ENCODE measurements at places on chromosomes 5 and 9.

DNA sequence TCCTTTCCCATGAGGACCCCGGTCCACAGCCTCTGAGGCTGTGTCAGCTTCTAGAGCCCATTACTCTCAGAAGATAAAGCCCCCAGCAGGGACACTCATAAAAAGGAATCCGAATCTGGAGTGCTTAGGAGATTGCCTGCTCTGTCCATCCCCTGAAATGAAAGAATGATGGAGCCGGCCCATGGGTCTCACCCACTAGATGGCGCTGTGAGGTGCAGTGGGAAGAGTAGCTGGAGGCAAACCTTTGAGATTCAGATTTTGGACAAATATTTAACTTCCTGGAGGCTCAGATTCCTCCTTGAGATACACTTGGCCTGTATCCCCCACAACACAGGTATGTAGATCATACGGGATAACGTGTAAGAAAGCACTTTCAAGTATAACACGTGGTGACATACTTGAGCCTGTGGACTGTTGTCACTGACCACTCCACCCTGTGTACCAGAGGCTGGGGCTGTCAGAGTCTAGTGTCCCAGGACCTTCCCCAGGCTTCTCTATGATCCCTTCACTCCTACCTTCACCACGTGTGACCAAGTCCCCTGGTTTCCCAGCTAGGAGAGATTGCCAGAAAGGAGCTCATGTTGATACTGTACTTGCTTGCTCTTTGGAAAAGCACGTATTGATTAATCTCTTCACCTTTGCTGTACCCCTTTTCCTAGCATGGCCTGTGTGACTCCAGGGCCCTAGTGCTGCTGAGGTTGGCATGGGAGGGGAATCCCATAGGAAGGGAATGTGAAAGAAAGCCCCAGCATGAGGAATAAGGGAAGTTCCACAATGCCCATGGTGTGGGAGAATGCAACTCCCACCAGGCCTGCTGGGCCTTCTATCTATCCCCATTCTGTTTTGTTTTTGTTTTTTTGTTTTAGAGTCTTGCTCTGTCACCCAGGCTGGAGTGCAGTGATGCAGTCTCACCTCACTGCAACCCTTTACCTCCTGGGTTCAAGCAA is 32.1 kb downstream of the TRMO start:
- peak; percentile 19 for DNase-seq

- no peak for DNase-seq
These were observed 131.5 kb upstream of the OTULINL start for GRCh38 chr5:14450018-14450524.

DNA sequence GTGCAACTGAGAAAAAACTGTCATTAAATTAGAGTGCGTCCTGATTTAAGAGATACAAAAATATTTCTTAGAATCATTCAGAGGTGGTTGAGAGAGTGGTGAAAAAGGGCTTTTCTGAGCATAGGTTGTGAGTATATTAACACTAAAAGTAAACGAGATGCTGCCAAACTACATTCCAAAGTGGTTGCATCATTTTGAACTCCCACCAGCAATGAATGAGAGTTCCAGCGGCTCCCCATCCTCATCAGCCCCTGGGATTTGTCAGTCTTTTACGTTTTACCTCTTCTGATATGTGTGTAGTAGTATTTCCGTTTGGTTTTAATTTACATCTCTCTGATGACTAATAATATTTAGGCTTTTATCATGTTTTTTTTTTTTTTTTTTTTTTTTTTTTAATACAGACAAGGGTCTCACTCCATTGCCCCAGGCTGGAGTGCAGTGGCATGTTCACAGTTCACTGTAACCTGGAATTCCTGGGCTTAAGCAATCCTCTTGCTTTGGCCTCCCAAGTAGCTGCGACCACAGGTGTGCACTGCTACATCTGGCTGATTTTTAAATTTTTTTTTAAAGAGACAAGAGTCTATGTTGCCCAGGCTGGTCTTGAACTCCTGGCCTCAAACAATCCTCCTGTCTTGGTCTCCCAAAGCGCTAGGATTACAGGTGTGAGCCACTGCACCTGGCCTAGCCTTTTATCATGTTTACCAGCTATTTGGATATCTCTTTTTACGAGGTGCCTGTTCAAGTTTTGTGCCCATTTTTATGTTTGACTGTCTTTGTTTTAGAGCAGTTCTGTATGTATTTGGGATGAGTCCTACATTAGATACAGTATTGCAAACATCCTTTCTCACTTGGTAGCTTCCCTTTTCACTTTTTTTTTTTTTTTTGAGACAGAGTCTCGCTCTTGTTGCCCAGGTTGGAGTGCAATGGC is 17.0 kb downstream of the PRRT1B start:
- no peak for DNase-seq

DNA sequence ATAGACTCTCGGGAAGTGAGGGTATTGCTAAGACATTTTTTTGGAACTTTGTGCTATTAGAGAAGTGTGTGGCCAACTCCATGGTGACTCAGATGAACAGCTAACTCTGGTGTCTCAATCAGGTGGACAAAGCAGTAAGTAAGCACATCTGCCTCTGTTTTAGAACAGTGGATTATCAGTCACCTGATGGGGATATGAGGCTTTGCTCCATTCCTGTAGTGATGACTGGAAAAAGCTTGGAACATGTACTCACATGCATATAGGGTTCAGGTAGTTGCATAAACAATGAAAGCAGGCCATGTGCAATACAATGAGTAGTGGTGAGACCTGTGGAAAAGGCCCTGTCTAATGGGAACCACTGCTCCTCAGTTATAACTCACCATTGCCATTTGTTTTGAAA is 168.2 kb upstream of the FBN2 start:
- DNase-seq: no peak

- no peak for DNase-seq
These were observed 20.2 kb downstream of the RECK start for GRCh38 chr9:36056896-36057295.

- no peak for DNase-seq
These were observed 969.2 kb downstream of the CDH18 start for GRCh38 chr5:19018822-19019221.

GRCh38 chr5:72242796-72243475 is 77.1 kb downstream of the MRPS27 start:
- DNase-seq: no peak

- peak; percentile 57 for DNase-seq
These were observed 173.9 kb downstream of the WDR70 start for GRCh38 chr5:37552770-37553719.

GRCh38 chr9:129174724-129175514 is 3.1 kb downstream of the IER5L start:
- peak; percentile 94 for DNase-seq

- DNase-seq: no peak
These were observed 276.8 kb upstream of the CLINT1 start for GRCh38 chr5:158135682-158136179.

- no peak for DNase-seq
These were observed 6.6 kb downstream of the SAXO1 start for GRCh38 chr9:19026375-19026774.

DNA sequence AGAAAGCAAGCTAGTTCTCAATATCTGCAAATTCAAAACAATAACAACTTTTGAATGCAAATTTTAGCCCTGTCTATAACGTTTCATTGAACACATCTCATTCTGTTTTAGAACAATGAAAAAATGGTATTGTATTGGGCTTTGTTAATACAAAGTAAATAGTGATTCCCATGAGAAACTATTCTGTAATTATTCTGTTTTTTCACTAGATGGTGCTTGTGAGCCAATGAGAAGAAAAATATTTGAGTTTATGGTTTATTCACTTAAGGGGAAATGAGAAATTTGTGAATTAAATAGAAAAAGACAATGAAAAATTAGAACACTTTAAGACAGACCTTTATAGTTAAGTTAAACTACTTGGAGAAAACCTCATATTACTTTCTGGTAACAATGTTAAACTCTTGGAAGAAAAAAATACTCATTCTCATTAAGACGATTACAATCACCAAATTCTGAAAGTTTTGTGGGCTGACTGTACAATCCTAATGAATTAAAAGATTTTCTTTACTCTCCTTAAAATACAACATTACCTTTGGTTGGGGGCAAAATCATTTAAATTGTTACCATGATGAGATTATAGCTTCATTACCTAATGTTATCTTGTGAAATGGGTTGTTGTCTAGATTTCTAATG is 127.0 kb downstream of the NNT start:
- no peak for DNase-seq

DNA sequence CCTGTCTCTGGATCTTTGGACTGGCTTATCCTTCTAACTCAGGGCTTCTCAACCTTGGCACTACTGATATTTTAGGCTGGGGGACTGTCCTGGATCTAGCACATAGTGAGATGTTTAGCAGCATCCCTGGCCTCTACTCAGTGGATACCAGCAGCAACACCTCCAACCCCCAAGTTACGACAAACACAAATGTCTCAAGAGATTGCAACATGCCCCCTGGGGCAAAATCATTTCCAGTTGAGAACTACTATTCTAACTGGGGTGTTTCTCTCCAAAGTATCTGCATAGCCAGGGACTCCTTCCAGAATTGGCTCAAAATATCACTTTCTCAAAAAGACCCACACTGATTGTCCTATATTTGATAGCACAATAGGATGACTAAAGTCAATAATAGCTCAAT is 7.2 kb upstream of the TLR4 start:
- DNase-seq: no peak

DNA sequence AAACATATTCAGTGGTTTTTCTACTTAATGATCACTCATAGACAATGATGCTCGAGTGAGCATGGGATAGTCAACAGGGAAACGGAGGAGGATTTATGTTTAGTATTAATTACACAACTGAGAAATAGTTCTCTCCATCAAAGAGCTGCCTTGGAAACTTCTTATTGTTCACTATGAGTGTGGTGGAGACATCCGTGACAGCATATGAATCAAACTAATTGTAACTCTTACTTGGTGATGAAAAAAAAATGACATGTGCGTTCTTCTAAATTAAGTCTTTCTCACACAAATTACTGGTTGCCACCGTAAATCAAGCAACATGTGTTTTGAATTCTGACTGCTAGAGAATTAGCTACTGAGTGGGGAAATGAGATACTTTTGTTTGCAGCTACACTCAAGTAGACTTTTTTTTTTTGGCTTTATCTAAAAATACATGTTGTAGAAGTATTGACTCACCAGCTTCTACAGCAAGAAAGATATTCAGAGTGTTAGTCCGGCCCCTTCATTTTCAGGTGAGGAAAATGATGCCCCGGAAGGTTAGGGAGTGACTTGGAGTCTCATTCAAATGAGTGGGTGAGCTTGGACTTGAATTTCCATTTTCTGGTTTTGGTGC is 179.4 kb downstream of the CFAP90 start:
- DNase-seq: no peak

GRCh38 chr5:136225796-136226195 is 32.8 kb upstream of the SMIM32 start:
- no peak for DNase-seq

Data from hepatic stellate cell (primary cell).